ENCODE measurements at places on chromosomes 6 and 20.
A peak's percentile ranks its signal among the peaks of the same experiment; 100 is the strongest.

DNA sequence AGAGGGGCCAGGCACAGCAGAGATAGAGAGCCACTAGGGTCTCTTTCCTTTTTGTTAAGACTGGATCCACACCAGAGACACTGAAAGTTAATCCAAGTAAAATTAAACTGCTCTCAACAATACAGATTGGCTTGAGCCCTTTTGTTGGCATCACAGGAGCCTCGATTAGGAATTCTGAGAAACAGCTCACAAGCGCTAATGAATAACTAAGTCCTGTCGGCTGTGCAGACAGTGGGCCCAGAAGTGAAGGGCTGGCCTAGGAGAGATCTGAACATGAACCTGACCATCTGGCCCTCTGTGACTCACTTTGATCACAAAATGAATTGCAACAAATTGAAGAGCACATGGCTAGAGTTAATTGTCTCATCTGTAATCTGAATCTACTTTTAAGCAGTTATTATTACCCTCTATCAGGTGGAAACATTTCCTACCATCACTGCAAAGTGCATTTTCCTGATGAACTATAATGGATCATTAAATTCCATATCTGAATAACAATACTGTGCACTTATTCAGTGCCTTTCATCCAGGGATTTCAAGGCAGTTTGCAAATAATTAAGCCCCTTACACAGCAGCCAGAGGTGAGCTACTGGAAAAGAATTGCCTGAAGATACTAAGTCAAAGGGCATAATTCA, 3.2 kb downstream of the BACH2 start:
- DNase-seq, result no peak

- no peak for DNase-seq
Measured at GRCh38 chr20:33653900-33654596, 8.1 kb upstream of the C20orf144 start.

GRCh38 chr20:63321148-63321831, 28.3 kb downstream of the COL20A1 start:
- DNase-seq, result no peak

DNA sequence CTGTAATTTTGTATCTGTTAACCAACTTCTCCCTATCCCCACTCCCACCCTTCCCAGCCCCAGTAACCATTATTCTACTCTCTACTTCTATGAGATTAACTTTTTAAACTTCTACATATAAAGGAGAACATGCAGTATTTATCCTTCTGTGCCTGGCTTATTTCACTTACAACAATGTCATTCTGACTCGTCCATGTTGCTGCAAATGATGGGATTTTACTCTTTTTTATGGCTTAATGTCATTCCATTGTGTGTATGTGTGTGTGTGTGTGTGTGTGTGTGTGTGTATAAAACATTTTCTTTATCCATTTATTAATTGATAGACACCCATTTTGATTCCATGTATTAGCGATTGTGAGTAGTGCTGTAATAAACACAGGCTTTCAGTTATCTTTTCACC, 76.1 kb downstream of the COL19A1 start:
- no peak for DNase-seq

- DNase-seq, result no peak
Measured at GRCh38 chr6:136035378-136036070, 184.0 kb downstream of the PDE7B start.

- no peak for DNase-seq
Measured at GRCh38 chr6:90610751-90611542, 24.1 kb upstream of the MAP3K7 start.

DNA sequence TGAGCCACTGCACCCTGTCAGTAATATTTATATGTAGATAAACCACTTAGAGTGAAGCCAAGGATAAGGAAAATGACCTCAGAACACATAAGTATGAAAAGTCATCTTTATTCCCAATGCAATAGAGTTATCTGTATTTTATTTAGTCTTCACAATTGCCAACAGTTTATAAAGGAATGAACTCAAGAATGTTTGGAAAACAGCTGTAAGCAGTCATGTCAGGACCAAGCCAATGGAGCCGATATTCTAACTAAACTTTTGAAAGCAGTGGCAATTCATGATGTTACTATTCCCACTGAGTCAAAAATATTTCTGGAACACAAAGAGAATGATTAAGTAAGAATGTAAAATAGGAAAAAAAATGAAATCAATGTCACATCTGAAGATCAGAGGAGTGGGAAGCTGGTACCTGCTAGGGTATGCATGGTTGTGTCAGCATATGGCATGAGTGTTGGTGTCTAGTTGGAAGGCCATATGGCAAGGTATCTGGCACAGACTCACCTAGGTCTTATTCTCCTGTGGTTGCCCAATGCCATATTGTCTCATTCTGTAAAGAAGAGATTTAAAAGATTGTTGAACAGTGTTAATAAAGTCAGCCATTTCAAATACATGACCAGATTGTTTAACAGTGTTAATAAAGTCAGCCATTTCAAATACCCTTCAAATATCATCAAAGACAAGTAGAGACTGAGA, 118.2 kb downstream of the ADAT2 start:
- no peak for DNase-seq

DNA sequence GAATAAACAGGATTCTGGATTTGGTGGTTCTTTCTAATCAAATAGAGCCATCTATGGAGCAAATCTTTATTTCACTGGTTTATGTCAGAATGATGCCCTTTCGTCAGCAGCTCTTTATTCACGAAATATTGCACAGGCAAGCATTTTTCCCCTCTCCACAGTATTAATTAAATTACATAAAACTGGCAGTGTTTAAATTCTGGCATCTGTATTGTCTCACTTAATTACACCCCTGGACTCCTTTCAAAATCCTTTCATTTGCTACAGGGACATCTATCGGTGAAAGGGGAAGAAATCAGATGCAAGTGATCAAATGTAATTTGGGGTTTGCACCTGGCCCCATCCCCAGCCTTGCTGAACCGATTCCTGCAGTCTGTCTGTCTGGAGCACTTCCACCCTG, 801.9 kb downstream of the QKI start:
- DNase-seq, result no peak

- DNase-seq, result peak; percentile 12
Measured at GRCh38 chr20:43959079-43959919, 44.6 kb downstream of the TOX2 start.

Data from effector CD8-positive, alpha-beta T cell (primary cell).